Stimulated activated CD4-positive, alpha-beta T cell treated with anti-CD3 and anti-CD28 coated beads, Interleukin-4, amount 100 ng/mL, for 24 hours (primary cell): ENCODE measurements at places on chromosomes 11 and 22.

DNA sequence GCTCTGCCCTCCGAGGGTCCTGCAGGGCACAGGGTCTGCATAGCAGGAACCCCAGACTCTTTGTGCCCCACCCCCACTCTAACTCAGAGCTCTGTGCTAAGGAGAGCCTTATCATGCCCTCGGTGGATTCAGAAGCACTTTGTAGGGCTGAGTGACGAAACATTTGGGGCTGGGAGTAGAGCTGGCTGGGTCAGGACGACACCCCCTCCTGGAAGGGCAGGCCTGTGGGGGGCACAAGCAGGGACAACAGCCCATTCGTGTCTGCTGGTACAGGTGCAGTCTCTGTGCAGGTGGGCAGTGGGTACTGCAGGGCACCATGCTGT lies 8.9 kb downstream of the APOBEC3A start:
- DNase-seq = no peak

- no peak for DNase-seq
Observed at GRCh38 chr11:10902301-10903063, 44.6 kb upstream of the ZBED5 start.

DNA sequence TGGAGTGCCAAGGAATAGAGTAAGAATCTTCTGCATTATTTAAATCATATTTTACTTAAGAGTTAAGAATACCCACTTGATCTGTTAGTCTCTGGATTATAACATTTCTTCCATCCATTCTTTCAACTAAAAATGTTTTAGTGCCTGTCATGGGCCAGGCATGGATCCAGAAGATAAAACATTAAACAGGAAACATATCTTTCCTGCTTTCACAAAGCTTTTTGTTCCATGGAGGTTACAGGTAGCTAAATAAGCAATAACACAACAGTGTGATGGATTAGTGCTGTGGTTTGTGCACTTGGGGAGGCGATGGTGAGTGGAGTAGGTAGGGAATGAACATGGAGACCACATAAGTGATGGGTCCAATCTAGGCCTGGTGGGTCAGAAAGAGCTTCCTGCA lies 258.5 kb downstream of the DDX10 start:
- DNase-seq = no peak

GRCh38 chr11:78350091-78350645 lies 67.5 kb downstream of the GAB2 start:
- no peak for DNase-seq

- DNase-seq = peak; percentile 81
Observed at GRCh38 chr11:124875943-124876817, 10.9 kb downstream of the ROBO3 start.

DNA sequence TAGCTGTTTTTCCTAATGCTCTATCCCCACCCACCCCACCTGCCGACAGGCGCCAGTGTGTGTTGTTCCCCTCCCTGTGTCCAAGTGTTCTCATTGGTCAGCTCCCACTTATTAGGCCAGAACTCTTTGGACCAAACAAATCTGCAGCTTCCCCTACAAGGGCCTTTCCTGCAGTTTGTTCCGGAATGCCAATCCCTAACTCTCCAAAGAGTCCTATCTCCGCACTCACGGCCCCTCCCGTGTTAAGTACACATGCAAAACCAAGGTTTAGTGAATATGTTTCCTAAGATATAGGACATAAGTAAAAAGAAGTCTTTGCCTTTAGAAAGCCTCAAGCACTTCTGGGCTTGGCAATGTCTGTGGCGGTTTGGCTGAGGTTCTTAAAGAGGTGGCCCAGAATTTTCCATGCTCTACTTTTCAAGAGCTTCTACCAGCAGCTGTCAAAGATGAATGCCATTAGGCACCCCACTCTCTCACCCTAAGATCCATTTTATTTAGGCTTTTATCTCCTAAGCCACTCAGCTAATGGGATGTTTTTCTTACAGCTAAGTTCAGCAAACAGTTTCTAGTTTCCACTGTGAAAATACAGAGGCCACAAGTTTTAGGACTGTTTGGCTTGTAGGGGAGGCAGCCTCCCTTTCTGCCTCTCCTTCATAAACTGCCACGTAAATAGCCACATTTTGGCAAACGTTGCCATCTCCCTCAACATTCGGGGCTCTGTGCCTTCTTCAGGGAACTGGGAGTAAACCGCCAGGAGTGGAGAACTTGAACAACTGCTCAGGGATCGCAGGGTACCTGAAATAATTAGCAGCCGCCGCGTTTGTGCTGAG lies 1.6 kb downstream of the CD59 start:
- DNase-seq = no peak

DNA sequence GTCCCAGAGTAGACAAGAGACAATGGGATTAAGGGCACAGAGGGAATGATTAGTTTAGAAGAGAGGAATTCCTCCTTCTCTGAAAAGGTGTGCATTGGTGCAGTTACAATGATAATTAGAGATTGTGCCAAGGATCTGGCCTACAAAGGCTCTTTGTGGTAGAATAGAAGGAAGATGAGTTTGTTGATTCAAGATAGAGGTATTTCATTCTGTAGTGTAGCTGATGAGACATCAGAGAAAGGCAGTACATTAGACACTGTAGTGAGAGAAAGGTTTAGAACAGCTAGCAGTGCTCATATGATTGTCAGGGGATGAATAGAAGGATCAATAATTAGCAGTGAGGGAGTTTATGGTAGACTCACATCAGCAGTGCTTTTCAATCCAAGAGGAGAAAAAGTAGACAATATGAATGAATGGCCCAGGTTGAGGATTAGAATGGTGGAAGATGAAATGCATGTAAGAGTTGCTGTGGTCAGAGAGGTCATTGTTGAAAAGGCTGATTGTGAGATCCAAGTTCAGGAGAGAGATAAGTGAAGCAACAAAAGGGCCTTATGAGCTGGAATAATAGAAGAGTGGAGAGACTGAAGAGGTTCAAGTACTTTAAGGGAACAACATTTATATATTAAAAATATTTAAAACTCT lies 28.9 kb downstream of the SIK2 start:
- DNase-seq = no peak

DNA sequence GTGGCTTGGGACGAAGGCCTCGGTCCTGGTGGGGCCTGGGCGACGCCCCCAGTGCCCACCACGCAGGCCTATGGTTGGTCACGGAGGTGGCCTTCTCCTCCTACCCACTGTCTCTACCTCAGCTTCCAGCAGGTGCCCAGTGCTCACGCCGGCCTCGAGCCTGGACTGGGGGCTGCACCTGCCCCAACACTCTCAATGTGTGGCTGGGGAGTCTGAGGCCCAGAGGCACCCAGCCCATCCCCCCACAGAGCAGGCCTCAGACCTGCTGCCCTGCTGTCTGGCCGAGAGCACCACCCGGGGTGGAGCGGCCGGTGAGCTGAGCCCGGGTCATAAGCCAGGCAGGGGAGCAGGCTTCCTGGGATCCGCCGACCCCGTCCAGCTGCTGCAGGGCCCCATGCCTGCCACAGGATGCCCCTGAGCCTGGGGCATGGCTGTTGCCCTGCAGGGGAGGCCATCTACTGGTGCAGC lies 28.6 kb upstream of the MUC5AC start:
- no peak for DNase-seq

DNA sequence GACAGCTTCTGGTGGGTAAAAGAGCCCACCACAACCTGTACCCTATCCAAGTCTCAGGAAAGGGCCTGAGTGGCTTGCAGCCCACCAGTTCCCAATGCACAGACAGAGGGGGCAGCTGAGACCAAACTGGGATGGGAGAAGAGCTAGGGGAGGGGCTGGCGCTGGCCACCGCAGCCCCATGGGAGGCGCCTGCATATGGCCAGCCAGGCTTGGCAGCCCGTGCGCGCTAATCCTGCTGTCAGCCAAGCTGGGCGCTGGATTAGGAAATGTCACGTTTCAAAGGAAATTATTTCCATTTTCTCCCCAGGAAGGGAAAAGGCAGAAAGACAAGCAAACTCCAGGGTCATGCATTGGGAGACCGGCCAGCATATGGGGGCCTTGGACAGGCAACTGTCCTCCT lies 236.8 kb downstream of the BUD13 start:
- no peak for DNase-seq

- DNase-seq = no peak
Observed at GRCh38 chr11:112398798-112399478, 138.3 kb upstream of the PLET1 start.

GRCh38 chr22:31628362-31628761 lies 33.7 kb downstream of the PISD start:
- no peak for DNase-seq

GRCh38 chr11:84691830-84692229 lies 935.3 kb downstream of the DLG2 start:
- DNase-seq = no peak

DNA sequence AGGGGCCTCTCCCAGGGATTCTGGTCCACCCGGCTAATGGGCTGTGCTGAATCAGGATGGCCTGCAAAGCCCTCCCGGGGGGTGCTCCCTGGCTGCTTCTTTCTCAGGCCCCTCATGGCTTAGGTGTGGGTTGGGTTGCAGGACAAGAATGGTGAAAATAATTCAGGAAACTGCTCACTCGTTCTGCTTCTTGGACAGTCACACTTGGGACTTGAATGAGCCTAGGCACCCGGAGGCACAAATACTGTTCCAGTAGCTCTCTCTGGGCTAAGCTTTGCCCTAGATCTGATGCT lies 83.2 kb downstream of the TRIM29 start:
- no peak for DNase-seq

DNA sequence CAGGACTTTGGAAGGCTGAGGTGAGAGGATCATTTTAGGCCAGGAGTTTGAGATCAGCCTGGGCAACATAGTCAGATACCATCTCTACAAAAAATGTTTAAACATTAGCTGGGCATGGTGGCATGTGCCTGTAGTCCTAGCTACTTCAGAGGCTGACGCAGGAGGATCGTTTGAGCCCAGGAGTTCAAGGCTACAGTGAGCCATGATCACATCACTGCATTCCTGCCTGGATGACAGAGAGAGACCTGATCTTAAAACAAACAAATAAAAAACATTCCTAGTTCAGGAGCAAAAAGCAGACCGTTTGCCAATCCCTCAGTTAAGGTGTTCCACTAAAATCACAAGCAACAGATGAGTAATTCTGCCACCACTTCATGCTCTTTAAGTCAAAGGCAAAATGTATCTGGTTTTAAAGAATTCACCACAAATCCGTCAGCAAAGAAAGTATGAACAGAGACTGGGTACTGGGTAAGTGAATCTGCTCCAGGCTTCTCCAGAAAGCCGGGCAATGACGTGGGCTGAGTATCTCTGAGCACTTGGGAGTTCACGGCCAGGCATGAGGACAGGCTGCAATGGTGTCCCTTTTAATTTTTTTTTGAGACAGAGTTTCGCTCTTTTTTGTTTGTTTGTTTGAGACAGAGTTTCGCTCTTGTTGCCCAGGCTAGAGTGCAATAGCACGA lies 19.5 kb downstream of the CLTCL1 start:
- no peak for DNase-seq

DNA sequence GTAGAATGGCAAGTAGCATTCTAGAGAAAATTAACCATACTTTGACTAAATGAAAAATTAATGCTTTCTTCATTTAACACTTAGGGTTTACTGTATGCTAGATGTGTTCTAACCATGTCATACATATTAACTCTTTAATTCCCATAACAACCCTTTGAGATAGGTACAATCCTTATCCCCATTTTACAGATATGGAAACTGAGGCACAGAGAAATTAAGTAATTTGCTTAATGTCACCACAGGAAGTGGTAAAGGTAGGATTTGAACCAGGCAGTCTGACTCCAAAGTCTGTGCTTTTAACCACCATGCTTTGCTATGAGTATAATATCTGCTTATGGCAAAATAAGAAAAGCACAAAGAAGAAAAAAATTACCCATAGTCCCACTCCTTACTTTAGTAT lies 59.5 kb downstream of the LIF start:
- no peak for DNase-seq

DNA sequence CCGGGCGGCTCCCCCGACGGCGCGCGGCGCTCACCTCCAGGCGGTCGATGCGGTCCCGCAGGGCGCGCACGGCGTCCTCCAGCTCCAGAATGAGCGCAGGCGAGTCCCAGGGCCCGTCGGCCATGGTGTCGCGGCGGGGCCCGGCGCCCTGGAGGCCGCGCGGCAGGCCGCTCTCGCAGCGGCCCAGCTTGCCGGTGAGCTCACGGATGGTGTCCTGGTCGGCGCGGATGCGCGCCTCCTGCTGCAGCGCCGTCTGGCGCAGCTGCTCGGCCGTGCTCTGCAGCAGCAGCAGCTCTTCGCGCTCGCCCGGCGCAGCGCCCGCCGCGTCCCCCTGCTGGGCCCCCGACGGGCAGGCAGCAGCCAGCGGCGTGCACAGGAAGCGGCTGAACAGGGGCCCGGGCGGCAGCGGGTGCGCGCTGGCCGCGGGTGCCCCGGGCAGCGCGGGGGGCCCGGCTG lies 599 bp downstream of the NPTXR start:
- DNase-seq = peak; percentile 44

GRCh38 chr11:59862252-59862651 lies 4.0 kb downstream of the TCN1 start:
- no peak for DNase-seq

DNA sequence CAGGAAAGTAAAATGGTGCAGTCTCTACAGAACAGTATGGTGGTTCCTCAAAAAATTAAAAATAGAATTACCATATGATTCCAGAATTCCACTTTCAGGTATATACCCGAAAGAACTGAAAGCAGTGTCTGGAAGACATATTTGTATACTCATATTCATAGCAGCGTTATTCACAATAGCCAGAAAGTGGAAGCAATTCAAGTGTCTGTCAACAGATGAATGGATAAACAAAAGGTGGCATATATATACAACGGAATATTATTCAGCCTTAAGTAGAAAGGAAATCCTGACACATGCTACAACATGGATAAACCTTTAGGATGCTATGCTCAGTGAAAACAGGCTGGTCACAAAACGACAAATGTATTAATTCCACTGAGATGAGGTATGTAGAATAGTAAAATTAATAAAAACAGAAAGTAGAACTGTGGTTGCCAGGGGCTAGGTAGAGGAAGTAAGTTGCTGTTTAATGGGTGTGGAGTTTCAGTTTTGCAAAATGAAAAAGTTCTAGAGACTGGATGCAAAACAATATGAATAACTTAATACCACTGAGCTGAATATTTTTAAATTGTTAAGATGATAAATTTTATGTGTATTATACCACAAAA lies 14.5 kb downstream of the SAA1 start:
- no peak for DNase-seq

DNA sequence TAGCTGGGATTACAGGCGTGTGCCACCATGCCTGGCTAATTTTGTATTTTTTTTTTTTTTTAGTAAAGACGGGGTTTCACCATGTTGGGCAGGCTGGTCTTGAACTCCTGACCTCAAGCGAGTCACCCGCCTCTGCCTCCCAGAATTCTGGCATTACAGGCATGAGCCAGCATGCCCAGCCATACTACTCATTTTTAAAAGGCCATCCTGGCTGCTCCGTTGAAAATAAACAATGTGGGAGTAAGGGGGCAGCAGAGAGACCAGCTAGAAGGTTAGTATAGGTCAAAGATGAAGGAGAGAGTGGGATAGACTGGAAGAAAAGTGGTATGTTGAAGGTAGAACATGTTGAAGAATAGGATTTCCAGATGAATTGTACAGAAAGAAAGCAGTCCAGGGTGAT lies 17.6 kb upstream of the LIN7C start:
- no peak for DNase-seq

- no peak for DNase-seq
Observed at GRCh38 chr11:84140386-84141169, 854.4 kb upstream of the CCDC90B start.

GRCh38 chr22:48920776-48921241 lies 906.9 kb downstream of the BRD1 start:
- no peak for DNase-seq
